Retinal pigment epithelial cell (primary cell): ENCODE measurements at places on chromosomes 12 and 14.
A peak's percentile ranks its signal among the peaks of the same experiment; 100 is the strongest.

- no peak for DNase-seq
Observed at GRCh38 chr12:20274008-20274407, 94.3 kb upstream of the PDE3A start.

DNA sequence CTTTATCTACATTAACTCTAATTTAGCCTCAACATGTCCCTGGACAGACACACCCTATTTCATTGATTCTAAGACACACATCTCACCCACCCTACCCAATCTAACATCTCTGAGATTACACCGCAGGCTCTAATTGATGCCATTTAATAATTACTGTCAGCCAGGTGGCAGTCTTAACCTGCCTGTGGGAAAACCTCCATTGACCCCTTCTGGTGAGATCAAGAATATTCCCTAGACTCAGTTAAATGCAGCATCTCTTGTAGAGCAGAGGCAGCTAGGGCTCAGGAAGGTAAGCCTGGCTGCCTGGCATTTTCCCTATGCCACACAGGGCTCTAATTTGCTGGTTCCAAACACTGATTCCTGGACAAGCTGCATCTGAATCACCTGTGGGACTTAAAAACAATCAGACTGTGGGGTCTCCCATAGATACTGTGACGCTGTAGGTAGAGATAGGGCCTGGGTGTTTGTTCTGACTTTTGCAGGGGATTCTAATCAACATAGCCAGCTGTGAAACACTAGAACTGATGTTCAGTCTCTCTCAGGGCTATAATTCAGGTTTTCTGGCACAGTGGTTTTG lies 14.3 kb downstream of the MCRS1 start:
- no peak for DNase-seq

DNA sequence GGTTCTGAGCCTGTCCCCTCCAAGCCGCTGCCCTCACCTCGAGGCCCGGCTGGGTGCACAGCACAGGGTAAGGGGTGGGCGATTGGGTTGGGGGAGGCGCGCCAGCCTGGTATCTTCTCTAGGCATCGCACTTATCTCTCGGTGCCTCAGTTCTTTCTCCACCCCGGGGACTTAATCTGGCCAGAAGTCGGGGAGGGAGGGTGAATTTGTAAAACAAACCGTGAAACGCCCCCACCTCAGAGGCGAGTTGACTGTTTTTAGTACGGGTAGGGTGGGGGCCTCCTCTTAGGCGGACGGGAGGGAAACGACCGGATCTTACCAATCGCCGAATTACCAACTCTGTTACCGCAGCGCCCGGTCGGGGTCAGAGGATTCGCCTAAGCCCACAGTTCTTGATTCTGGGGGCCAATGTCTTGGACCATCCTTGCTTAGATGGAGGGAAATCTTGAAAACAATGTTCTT lies 1.4 kb upstream of the TBX3 start:
- DNase-seq = no peak

- DNase-seq = no peak
Observed at GRCh38 chr12:102958073-102958829, 777 bp downstream of the ASCL1 start.

- no peak for DNase-seq
Observed at GRCh38 chr12:19707948-19708409, 268.7 kb downstream of the AEBP2 start.

DNA sequence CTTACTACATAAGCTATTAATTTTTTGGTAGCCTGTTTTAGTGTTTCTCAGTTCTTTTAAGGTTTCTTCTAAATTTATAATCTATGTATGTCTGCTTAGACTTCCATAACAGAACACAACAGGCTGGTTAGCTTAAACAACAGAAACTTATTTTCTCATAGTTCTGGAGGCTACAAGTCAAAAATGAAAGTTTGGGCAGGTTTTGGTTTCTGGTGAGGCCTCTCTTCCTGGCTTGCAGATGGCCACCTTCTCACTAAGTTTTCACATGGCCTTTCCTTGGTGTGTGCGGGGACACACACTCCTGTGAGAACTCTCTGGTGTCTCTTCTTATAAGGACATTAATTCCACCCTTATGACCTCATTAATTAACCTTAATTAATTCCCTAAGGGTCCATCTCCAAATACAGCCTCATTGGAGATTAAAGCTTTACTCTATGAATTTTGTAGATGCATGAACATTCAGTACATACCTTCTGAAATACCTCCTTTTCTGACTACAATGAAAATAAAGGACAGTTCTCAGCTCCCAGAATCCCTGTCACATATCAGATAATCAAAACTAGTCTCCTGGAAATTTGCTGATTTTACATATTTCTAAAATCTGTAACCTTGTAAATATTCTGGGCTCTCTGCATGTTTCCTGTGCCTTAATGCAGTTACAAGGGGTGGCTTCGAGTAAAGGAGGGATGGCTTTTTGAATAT lies 23.2 kb upstream of the BMAL2 start:
- no peak for DNase-seq

- DNase-seq = no peak
Observed at GRCh38 chr12:29088611-29089219, 60.4 kb upstream of the FAR2 start.

DNA sequence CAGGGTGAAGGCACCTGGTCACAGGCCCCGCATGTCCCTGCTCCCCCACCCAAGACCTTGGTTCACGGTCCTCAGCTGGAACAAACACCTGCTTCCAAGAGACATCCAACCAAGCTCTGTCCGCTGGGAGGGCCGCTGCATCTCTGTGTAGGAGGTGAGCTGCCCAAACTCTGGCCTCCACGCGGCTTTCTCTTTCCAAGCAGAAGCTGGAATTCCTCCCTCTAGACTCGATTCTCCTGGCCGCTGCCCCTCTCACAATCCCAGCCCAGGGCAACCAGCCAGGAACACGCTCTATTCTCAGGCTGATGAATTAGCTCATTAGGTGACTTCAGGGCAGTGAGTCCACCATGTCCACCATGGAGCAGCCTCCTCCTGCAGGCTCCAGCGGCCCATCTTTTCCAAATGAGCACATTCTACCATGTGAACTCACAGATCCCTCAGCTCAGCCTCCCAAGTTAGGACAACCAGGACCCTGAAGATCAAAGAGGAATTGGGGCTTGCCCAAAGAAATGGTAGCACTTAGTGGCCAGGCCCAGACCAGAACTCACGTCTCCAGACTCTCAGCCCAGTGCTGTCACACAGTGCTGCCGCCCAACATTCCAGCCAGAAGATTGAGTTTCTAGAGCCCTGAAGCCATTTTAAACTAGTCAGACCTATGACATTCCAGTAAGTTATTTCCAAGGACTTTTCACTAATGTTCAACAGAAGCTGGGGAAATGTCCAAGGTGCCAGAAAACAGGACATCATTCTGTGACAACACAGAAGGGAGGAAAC lies 146.6 kb downstream of the ANO2 start:
- DNase-seq = no peak

- DNase-seq = no peak
Observed at GRCh38 chr12:2457215-2457932, 337.4 kb upstream of the FKBP4 start.

DNA sequence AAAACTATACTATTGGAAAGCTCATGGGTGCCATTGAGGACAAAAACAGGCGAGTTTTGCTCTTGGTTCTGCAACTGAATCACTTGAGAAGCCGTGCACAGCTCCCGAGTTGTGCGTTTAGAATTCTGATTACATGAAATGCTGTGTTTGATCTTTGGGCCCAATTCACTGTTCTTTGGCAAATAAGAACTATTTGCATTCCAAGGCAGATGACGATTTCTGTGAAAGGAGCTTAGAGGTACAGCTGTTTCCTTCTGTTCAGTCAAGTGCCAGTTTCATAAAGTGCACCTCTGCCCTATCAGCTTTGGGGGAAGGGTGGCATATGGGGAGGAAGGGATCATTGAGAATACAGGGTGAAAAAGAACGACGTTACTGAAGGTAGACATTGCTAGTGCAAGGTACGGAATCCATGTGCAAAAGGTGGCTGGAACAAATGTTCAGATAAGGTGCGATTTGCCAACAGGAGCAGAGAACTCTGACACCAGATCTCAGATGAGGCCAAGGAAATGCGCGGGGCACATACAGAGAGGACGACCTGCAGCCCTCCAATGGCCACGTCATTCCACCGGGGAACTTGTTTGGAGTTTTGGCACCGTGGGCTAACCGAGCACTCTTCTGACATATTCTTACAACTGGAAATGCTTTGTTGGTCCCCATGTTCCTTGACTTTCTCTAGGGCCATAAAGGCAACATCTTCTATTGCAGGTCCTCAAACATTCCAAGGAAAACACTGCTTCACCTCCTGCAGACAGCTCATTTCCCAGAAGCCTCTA lies 30.1 kb downstream of the TCHP start:
- no peak for DNase-seq

DNA sequence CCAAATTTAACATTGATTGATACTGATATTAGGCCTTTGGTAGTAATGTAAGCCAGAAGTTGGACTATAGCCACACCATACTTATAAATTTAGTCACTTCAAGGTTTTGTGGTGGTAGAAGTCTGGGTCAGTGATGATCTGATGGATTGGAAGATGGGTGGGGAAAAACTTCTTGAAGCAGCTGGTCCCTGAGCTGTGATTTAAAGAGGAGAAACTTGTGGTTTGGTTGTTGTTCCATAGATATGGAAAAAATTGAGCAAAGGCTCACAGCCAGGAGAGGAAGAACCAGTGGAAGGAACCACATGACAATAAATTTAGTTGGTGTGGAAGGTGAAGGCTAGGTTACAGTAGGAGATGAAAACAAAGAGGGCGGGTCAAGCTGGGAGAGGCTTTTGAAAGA lies 26.1 kb downstream of the PTHLH start:
- no peak for DNase-seq

DNA sequence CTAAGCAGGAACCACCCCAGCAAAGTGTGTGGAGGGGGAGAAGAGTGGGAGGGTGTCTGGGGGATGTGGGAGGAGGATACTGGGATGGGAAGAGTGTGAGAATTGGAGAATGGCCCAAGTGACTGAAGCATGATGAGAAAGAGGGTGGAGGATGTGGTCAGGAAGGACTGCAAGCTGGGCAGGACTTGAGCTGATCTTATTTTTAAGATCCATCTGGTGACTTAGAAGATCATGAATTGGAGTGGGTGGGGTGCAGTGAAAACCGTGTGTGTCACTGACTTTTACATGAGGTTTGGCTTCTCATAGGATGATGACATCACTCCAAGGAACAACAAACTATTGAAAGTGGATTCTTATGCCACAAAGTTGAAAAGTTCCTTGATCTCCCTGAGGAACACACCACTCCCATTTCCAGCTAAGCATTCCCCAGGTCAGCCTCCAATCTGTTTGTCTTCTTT lies 287.5 kb downstream of the GALC start:
- no peak for DNase-seq

DNA sequence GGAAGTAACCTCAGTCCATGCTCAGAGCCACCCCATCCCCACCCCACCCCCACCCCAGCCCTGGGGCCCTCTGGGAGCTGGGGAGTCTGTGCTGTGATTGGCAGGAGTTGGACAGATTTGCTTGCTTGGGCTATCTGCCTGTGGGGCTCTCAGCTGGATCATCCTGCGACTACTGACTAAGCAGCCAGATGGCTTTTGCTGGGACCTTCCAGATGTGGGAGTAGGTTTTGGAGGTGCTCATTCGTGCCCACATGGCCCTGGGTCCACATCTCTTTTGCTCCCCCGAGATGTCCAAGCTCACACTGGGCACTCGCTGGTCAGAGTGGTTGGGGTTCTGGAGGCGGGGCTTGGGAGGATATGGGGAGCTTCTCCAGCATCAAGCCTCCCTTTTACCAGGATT lies 138.9 kb downstream of the TSPAN9 start:
- DNase-seq = no peak

DNA sequence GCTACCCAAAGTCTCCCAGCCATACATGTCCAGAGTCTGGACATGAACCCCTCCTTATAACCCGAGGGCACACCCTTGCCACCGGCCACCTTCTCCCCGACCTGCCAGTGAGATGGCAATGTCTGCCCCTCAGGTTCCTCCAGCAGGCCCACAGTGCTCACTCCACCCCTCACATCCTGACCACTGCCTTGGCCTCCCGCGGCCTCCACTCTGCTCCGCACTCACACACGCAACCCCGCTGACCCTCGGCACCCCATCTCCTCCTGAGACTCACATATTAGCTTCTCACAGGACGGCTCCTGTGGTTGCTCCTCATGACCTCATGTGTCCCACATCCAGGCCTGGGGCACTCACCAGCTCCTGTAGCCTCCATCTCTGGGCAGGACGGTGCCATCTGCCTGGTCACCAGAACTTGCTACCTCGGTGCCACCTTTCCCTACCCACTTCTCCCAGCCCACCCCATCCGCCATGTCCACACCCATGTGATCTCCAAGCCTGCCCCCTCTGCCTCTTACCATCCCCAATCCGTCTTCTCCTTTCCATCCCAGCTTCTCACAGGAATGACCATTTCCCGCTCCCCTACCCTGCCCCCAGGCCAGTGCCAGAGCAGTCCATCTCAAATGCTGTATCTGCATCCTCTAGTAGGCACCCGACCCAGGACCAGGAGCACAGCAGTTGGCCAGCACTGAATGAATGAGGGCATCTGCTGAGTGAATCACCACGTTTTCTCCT lies 198.6 kb upstream of the DIO3 start:
- DNase-seq = no peak

GRCh38 chr12:8899830-8900229 lies 14.5 kb upstream of the PHC1 start:
- no peak for DNase-seq

DNA sequence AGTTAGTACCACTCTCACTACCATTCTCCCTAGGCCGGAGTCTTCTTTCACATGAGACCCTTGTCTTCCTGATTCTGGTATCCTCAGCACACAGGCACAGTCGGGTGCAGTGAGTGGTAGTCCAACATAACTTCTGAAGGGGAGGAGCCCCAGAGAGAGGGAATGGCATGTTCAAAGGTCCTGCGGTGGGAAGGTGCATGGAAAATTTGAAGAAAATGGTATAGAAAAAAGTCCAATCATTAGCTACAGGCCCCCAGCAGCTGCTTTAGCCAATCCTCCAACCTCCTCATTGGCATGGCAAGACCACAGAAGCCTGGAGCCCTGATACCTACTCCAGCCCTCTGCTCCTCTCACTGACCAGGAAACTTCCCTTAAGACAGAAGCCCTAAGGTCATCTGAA lies 96.6 kb downstream of the ZFP36L1 start:
- DNase-seq = no peak

GRCh38 chr12:25995906-25996305 lies 37.4 kb downstream of the RASSF8 start:
- DNase-seq = peak; percentile 55

GRCh38 chr14:99682809-99683618 lies 1.1 kb upstream of the CYP46A1 start:
- DNase-seq = no peak
